ENCODE measurements at places on chromosomes 5 and 9.

DNA sequence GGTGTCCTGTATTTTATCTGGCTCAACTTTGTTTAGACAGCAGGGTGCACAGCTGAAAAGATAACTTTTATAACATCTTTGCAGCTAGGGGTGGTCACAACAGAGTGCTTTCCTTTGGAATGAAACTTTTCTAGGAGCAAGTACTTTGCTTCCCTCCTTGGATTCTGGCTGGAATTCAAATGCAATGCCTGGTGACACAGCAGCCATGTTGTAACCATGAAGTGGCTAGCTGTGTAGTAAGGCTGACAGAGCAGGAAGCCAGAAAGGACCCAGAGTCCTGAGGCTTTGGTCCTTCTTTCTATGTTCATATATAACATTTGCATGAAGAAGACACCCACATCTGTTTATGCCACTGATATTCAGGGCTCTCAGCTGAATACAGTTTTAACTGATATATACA, 48.1 kb downstream of the TENT4A start:
- DNase-seq, result no peak

GRCh38 chr9:118650417-118650816, 718.8 kb downstream of the BRINP1 start:
- DNase-seq, result no peak

DNA sequence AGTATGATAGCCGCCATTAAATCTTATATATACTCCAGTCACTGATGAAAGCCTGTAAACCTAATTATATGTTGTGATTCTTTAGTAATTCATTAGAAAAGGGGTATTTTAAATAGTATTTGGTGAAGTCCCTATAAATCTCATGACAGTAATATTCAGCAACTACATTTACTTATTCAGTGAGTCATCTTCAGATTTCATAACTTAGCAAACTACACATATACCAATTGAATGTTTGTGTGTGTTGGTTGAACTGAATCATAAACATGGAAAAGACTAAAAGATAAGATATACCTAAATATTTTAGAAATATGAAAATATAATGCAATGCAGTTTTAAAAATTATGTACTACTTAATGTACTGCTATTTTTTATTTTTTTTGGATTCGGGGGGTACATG, 1050.4 kb downstream of the MAT2B start:
- no peak for DNase-seq

GRCh38 chr5:29367176-29367833, 1826.2 kb upstream of the CDH6 start:
- DNase-seq, result no peak

GRCh38 chr5:11504065-11504885, 400.0 kb downstream of the CTNND2 start:
- DNase-seq, result no peak

GRCh38 chr5:113059232-113060040, 82.8 kb downstream of the DCP2 start:
- DNase-seq, result no peak

- no peak for DNase-seq
Measured at GRCh38 chr5:84384604-84385575, at the start of gene EDIL3. TSS of gene EDIL3 (minus strand) at chr5:84384880. CDS start at chr5:84384374, 506 bp downstream.

- no peak for DNase-seq
Measured at GRCh38 chr9:125418404-125418803, 156.8 kb downstream of the GAPVD1 start.

DNA sequence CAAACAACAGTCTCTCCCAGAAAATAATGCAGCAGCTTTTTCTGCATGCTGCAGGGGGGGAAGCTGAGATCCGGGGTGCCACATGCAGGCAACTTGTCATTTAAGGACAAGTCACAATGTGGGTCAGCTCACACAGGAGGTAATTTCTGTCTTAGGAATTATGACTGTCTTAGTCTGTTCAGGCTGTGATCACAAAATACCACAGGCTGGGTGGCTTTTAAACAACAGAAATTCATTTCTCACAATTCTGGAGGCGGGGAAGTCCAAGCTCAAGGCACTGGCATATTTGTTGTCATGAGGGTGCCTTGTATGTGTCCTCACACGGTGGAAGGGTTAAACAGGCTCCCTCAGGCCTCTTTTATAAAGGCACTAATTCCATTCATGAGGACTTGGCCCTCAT, 127.7 kb downstream of the DIRAS2 start:
- no peak for DNase-seq

DNA sequence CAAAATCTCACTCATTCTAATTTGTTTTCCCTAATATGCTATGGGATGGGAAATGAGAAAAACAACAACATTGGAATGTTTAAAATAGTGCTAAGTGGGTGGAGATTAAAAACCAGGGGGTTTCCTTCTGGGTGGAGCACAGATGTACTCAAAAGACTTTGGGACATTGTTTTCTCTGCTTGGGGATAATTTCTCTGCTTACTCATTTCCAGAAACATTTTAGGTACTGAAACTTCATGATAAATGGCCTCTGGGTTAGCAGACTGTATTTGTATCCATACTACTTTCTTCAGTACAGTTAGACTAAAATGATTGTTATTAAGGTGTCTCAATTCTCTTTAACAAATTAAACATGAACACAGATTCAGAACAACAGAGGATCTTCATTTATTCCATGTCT, 17.4 kb downstream of the ELOVL7 start:
- no peak for DNase-seq

DNA sequence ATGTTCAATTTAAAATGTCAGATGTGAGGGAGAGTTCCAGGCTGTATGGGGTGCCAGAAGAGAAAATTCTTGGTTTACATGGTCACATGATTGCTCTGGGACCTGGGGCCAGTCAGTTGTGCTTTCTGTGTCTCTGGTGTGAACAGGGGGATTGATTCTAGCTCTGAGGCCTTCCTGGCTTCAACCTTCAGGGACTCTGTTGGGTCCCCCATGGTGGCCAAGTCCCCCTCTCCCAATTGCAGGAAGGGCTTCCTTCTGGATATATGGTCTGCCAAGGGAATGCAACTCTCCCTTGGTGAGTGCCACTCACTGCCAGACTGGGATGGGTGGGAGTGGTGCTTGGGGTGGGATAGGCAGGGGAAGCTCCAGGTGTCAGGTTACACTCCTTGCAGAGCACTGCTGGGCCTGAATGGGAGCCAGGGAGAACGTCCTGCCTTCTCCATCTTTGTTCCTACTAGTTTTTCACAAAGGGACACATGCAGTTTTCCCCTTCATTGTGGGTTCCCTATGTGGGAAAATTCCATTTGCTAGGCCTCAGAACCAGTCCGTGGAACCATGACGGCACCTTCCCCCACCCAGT, 153.2 kb downstream of the MELK start:
- no peak for DNase-seq

DNA sequence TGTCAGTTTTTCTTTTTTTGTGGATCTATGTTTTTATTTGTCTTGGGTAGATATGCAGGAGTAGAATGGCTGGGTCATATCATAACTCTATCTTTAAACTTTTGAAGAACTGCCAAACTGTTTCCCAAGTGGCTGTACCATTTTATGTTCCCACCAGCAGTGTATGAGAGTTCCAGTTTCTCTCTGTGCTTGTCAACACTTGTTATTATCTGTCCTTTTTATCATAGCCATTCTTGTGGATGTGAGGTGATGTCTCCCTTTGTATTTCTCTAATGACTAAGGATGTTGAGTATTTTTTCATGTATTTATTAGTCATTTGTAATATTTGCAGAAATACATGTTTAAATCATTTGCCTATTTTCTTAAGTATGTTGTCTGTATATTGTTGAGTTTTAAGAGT, 17.4 kb upstream of the FAT2 start:
- no peak for DNase-seq

- no peak for DNase-seq
Measured at GRCh38 chr9:134554373-134555093, 87.1 kb upstream of the COL5A1 start.

GRCh38 chr5:56432321-56432720, 199.2 kb upstream of the ANKRD55 start:
- no peak for DNase-seq

GRCh38 chr5:6587171-6587570, 45.7 kb downstream of the NSUN2 start:
- no peak for DNase-seq

Data from activated B cell treated with CpG ODN at 0.5 μM for 24 hours (primary cell).